Cardiac septum (tissue), 1 donor: ENCODE measurements at places on chromosomes 16 and 17. TPM values are rescaled to one million over a fixed set of nuclear protein-coding genes. Genes with fewer than 3 reads are reported as not detected.

The SULT1A2 gene
- 0.73 TPM for total RNA-seq

The SPATA20 gene
- 51.9 TPM for total RNA-seq

The BCL6B gene
- total RNA-seq: 8.8 TPM

The ALOX15 gene
- 0.35 TPM for total RNA-seq

The PIGL gene
- 9.9 TPM for total RNA-seq

The CLDN9 gene
- total RNA-seq: 2.3 TPM

The CA7 gene
- total RNA-seq: not detected

The TAT gene
- total RNA-seq: not detected

The AXIN1 gene
- total RNA-seq: 13.5 TPM

The MSRB1 gene
- total RNA-seq: 39.2 TPM

The ADAMTS18 gene
- total RNA-seq: not detected

The PDIA2 gene
- 0.81 TPM for total RNA-seq

The C1QL1 gene
- total RNA-seq: 0.97 TPM

The KLHL10 gene
- total RNA-seq: not detected

The TBC1D26 gene
- total RNA-seq: not detected

The TP53I13 gene
- total RNA-seq: 31.9 TPM

The RCVRN gene
- 0.70 TPM for total RNA-seq

The CCDC40 gene
- total RNA-seq: 9.0 TPM

The CD7 gene
- 0.62 TPM for total RNA-seq

The ZNF768 gene
- 49.8 TPM for total RNA-seq

The RUNDC1 gene
- 14.8 TPM for total RNA-seq
